ENCODE measurements at places on chromosomes 5 and 9.

- no peak for DNase-seq
These were observed 210.8 kb upstream of the SMARCA2 start for GRCh38 chr9:1804128-1804865.

GRCh38 chr5:54742417-54742891 is 224.9 kb downstream of the SNX18 start:
- DNase-seq = peak; percentile 94

- DNase-seq = no peak
These were observed 15.0 kb downstream of the FANCC start for GRCh38 chr9:95302479-95302878.

- DNase-seq = no peak
These were observed 44.7 kb upstream of the VCAN start for GRCh38 chr5:83426855-83427254.

DNA sequence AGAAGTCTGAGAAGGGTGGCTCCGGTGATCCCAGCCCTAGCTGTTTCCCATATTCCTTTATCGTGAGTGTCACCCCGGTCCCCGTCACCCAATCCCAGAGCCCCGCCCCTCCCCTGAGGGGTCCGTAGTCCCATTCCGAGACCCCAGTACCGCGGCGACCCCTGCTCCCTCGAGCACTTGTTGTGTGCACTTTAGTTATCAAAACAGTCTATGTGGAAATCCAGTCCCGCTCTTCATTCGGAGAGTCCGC is 223 bp downstream of the LRSAM1 start:
- DNase-seq = no peak
